PC-3 (cell line): ENCODE measurements at places on chromosomes 13 and 19.

DNA sequence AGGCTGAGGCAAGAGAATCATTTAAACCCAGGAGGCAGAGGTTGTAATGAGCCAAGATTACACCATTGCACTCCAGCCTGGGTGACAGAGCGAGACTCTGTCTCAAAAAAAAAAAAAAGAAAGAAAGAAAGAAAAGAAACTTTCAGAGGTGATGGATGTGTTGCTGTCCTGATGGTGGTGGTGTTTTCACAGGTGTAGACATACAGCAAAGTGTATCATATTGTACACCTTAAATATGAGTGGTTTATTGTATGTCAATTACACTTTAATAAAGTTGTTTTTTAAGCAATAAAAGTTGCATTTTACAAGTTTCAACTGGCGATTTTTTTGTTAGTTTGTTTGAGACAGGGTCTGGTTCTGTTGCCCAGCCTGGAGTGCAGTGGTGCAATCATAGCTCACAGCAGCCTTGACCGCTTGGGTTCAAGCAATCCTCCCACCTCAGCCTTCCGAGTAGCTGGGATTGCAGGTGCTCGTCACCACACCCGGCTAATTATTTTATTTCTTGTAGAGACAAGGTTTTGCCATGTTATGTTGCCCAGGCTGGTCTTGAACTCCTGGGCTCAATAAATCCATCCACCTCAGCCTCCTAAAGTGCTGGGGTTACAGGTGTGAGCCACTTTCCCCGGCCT is 13.5 kb upstream of the INSR start:
- no peak for DNase-seq

DNA sequence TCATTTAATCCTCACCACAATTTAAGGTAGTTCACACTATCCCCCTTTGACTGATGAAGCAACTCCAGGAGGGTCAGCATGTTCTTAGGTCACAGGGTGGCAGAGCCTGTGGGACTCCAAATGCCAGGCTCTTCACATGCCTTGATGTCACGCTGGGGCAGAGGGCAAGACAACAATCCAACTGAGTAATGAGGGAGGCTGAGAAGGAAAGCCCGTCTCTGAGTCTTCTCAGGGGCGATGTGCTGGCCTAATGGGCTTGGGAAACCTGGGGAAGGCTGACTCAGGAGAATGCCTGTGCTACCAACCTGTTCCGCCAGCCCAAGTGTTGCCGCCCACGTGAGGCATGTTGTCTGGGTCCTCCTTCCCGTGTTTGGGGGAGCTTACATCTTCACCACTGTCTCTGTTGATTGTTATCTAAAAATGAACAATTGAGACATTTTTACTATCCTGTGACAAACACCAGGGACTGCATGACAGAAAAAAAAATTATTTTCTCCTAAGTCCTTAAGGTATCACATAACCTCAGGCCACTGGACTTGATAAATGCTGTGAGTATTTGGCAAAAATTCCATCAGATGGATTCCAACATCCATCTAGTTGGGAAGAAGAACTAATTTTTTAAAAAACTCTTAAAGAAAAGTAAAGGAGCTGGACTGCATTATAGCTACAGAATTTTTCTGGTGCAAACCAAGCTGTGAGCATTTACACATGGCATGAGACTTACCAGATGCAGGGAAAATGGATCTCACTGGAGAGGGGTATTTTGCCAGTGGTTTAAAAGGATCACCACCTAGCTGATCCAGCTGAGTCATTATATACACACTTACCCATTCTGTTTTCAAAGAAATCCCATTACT is 157.5 kb downstream of the RGCC start:
- DNase-seq, result peak; percentile 12

GRCh38 chr13:108495646-108496361 is 133.6 kb upstream of the MYO16 start:
- no peak for DNase-seq

GRCh38 chr13:29195456-29195855 is 375.3 kb downstream of the MTUS2 start:
- no peak for DNase-seq

DNA sequence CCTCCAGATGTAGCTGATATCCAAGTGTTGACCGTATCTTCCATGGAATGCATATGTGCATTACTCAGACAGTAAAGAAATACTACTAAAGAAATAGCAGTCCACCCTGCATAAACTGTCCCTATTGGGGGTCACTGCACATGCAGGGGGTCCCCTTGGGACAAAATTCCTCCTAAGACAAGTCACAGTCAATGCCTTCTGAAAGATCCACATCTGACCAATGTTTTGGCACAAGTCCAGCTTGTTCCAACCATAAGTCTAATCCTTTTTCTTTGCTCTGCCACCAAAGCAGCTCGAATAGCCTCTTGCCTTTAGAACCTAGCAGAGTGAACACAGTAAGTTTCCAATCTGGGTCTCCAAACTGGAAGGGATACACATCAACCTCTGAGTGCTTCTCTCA is 87.9 kb downstream of the DIAPH3 start:
- no peak for DNase-seq

GRCh38 chr13:82947683-82948082 is 934.6 kb downstream of the SLITRK1 start:
- DNase-seq, result peak; percentile 70

DNA sequence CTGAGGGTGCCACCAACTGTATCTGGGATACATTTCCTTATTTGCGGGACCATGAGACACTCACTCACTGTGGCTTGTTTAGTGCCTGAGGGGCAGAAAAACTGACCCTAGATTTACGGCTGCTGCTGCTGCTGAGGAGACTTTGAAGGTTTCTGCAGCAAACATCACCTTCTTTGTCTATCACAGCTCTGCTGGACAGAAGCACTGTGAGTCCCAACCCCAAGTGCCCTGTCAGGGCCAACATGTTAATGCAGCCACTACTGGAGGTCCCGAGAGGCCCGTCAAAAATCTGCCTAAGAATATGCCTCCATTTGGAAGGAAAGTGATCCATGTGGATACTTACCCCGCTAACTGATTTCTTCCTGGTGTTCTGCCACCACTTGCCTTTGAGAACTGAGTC is 37.3 kb upstream of the UBL3 start:
- no peak for DNase-seq

GRCh38 chr19:868458-869244 is 9.2 kb downstream of the CFD start:
- DNase-seq, result no peak

DNA sequence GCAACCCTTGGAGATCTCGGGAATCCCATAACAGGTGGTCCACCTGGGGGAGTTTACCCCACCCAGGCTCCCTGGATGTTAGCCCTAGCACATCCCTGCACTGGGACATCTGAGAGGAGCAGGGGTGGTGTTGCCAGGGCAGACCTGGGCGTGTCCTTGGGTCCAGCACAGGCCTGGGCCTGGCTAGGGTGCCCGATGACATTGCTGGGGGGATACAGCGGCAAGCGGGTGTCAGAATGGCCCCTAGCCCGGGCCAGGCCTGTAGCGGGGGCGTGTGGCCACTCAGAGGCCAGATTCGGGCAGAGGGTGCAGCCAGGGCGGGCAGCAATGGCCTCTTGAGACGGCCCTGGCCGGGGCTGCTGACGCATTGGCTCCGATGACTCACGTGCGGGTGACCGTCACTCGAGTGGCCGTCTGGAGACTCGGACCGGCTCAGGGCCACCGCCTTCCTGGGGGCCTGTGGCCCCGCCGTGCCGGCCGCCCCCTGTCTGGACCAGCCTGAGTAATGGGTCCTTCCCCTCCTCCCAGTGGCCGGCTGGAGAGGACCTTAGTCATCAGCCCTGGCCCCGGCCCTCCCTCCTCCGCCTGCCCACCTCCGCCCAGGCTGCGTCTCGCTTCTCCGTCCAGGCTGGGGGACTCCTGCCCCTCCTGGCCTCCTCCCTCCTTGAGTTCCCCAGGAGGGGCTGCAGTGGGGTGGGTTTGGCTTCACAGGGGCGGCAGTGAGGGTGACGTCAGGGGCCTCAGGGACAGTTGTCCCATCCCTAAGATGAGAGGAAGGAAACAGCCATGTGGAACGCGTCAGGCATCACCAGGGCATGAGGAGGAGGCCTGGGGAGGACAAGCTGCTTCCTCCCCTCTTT is 23.2 kb upstream of the CRTC1 start:
- DNase-seq, result no peak

DNA sequence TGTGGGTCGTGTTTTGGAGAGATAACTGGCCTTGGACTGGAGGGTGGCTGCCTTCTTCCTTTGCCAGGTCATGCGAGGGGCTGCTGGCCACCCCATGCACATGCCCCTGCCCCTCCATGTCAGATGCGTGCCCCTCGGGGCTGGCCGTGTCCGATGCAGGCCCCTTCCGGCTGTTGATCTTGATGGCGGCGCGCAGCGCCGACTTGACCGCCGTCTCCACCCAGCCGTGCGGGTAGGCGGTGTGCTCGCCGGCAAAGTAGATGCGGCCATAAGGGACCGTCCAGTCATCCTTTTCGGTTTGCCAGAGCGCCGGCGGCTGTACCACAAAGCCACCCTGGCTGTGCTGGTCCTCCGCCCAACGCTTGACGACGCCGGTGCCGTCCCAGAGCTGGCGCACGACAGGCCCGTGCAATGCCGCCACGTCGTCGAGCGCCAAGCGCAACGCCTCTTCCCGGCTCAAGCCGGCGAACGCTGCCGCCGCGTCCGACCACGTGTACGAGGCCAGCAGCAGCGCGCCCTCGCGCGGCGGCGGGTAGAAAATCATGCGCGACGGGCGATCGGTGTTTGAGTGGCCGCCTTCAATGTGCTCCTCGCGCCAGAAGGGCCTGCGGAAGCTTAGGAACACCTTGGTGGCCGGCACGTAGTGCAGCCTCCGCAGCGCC is 6.9 kb downstream of the IL4I1 start:
- no peak for DNase-seq

- no peak for DNase-seq
Measured at GRCh38 chr19:35249848-35250711, 1.3 kb downstream of the LSR start.

GRCh38 chr13:106381091-106381490 is 154.4 kb downstream of the EFNB2 start:
- no peak for DNase-seq

GRCh38 chr19:1474011-1474764 is 4.8 kb downstream of the C19orf25 start:
- DNase-seq, result no peak

DNA sequence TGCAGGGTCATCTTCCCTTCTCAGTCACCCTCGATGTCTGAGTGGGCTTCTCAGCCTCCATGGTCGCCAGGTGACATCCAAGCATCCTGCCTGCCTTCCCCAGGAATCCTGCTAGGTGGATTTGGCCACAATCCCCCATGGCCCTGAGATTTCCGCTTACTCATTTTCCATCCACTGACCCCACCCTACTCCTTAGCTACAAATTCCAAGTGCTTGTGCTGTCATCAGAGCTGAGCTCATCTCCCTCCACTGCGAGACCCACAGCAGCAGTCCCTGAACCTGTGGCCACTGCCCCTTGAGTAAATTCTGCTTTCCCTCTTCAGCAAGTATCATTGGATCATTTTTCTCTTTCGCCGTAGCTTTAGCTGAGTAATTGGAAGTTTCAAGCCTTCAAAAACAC is 90.5 kb upstream of the ANKRD10 start:
- peak; percentile 66 for DNase-seq

DNA sequence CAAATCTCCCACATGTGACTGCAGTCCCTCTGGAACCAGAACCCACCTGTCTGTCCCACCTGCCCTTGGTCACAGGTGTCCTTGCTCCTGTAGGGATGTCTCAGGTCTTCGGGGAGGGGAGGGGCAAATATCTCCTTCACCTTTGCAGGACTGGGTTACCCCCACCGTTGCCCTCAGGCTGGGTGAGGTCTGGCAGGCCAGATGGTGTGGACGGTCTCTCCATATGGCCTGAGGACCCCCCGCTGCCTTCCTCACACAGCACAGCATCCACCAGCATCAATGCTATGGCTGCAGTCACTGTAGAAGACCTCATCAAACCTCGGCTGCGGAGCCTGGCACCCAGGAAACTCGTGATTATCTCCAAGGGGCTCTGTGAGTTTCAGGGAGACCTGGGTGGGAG is 10.0 kb downstream of the SLC5A5 start:
- DNase-seq, result no peak

DNA sequence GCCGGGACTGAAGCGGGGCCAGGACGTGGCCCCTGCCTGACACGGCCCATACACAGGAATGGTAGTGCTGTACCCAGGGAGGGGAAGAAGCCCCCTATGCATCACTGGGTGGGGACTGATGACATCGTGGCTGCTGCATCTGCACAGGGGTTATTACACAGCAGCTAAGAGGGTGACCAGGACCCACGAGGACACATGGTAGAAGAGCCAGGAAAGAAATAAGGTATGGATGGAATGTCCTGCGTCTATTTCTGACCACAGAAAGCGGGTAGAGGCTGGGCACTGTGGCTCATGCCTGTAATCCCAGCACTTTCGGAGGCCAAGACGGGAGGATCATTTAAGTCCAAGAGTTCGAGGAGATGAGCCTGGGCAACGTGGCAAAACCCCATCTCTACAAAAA is 24.1 kb downstream of the DCAF15 start:
- no peak for DNase-seq

GRCh38 chr19:18351544-18351943 is 11.1 kb downstream of the PGPEP1 start:
- no peak for DNase-seq

- DNase-seq, result no peak
Measured at GRCh38 chr13:41973247-41973741, 12.4 kb upstream of the VWA8 start.

DNA sequence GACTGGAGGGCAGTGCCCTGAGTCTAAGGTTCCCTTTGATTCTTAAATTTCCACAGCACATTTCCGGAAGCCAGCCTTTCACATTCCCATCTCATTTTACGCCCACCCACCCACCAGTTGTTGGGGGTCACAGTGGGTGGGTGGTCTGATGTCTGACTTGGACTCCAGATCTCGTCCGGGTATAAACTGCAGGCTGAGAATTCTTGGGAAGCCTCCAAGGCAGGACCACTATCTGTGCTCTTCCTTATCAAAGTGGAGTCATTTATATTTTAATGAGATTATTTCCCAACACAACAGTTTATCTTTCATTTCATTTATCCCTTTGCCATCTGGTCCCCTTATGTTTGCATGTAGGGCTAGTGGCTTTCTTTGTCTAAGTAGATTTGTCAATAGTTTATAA is 3.6 kb upstream of the FAM124A start:
- no peak for DNase-seq

GRCh38 chr13:32443111-32443510 is 15.2 kb upstream of the N4BP2L1 start:
- DNase-seq, result peak; percentile 39

- peak; percentile 6 for DNase-seq
Measured at GRCh38 chr19:12163826-12164225, 930 bp downstream of the ZNF136 start.

DNA sequence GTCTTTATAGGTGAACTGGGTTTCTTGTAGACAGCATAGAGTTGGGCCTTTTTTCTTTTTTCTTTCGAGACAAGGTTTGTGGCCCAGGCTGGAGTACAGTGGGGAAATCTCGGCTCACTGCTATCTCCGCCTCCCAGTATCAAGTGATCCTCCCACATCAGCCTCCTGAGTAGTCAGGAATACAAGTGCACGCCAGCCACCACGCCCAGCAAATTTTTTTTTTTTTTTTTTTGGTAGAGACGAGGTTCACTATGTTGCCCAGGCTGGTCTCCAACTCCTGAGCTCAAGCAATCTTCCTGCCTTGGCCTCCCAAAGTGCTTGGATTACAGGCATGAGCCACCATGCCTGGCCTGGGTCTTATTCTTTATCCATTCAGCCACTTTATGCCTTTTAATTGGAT is 5.1 kb upstream of the CALM3 start:
- no peak for DNase-seq
